Activated naive CD4-positive, alpha-beta T cell (primary cell): ENCODE measurements at places on chromosomes 2 and 18.

DNA sequence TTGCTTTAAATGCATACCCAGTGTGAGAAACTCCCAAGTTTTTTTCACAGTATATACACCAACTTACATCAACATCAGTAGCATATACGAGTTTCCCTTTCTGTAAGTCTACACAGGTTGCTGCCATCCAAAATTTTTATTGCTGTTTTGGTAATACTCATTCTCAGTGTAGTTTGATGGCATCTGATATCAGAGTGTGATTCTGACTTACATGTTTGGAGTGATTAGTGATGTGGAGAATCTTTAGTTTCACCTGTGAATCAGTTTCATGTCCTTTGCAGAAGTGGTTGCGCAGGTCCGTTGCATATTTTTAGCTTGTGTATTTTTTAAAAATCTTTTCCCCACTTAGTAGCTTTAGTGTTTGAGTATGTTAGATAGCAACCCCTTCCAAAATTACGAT, 50.1 kb downstream of the CCDC74A start:
- DNase-seq = no peak

DNA sequence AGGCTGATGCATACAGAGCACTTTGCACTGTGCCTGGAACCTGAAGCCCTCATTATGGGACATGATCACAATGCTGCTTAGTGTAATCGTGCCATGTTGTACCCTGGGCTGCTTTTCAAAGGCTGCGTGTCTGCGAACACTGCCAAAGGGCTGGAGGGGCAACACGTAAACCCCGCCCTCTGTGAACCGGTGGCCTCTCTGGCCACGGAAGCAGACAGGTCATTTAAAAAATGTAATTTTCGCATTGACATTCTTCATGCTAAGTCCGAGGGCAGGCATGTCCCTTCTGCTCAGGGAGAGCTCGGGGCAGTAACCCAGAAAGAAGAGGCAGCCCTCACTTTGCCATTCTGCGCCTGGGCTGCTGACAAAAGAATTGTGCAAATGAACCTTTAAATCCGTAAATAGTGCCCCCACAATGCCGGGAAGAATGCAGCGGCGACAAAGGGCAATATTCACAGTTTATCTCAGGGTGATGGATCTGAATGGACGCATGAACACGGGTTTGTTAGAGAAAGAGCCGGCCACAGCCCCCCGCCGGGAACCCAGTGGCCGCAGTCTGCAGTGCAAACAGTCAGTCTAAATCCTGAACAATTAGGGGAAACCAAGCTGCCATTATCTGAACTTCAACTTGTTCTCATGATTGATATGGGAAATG, 226.1 kb downstream of the MYCN start:
- no peak for DNase-seq

DNA sequence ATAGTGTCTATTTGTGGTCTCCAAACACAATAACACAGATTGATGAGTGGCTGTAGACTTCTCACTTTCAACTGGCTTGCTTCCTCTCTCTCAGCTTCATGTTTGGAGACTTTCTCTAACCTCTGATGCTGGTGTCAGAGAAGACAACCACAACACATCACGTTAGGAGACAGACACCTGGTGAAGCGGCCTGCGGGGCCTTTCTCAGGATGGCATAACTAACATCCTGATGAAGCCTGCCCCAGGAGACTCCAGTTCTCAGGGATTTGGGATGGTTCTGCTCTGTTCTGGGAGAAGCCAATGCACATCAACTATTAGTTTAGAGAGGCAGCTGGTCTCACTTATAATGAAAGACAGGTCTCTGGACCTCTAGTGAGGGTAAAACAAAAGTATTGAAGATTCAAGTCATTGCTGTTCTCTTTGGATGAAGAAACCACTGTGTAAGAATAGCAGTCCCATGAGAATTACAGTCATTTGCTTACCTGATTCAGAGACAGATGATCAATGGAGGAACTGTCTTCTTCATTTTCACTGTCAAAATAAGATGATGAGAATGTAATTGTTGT, 2.0 kb downstream of the IL1A start:
- no peak for DNase-seq

DNA sequence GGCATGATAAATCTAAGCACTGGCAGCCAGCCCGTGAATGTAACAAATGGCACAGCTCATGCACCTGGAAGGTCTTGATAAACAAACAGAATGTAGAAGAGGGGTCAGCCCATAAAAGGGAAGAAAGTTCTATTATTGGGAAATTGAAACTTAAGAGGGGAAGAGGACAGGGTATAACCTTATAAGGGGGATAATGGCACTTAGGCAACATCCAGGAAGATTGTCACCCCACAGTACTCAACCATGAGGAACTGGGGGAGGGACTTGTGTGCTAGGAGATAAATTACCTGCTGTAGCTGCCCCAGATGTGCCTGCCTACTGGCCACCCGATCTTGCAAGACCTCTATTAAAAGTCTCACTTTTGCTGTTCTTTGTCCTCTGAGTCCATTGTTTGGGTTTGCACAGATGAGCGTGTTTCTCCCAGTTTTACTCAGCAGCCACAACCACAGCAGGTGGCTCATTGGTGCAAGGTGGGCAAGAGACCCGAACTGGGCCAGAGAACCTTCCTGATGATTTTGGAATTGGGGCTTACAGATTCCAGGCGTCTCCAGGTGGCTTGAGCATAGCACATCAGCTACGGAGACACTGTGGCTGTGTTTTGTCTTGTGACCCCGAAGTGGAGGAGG, 79.0 kb upstream of the TAF1B start:
- DNase-seq = no peak

- DNase-seq = no peak
Observed at GRCh38 chr2:27831279-27832050, 58.7 kb downstream of the RBKS start.

- DNase-seq = no peak
Observed at GRCh38 chr2:120272763-120273481, 20.3 kb downstream of the RALB start.

DNA sequence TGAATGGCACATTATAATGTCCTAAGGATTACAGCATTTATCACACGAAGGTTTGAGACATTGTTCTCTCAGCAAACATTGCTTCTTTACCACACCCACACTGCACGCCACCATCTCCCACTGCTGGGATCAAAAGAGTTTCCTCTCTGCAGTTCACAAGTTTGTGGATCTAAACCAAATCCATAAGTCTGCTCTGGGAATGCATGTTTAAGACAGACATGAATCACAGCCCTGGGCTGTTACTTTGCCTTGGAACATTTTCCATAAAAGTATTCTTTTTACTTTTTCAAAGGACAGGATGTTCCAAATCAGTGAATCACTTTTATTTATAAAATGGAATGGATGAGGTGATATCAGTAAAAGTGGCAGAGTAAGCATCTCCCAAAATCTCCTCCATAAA, 36.1 kb downstream of the STPG4 start:
- no peak for DNase-seq

DNA sequence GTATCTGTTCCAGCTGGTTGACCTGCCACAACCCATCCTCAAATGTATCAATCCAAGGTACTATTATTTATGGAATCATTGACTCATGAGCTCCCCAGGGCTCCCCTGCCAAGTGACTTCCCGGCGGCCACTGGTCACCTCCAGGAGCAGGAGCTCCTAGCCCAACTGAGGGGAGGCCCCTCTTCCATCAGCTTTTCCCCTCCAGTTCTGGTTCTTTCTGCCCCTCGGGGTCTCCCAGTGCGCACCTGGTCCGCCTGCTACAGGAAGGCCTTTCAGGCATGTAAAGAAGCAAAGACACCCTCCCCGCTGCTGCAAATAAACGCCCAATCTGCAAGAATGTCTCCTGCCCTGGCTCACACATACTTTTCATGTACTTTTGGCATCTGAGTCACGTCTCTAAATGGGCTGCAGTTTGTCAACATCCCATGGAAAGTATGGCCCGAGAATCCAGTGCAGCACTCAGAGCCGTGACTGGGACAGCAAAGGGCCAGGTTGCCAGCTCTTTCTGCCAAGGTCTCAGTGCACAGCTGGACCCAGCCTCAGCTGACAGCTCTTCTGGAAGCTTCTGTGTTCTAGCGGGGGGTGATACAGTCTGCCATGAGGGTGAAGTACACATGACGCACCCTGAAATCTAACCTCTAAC, 41.4 kb downstream of the KLHL29 start:
- DNase-seq = no peak

GRCh38 chr2:47088371-47089082, 66.6 kb downstream of the STPG4 start:
- no peak for DNase-seq

- no peak for DNase-seq
Observed at GRCh38 chr18:35513181-35513936, 15.6 kb upstream of the INO80C start.

- DNase-seq = no peak
Observed at GRCh38 chr2:30380824-30381223, 66.2 kb upstream of the LCLAT1 start.

- DNase-seq = no peak
Observed at GRCh38 chr2:144654523-144654922, 134.6 kb upstream of the ZEB2 start.

DNA sequence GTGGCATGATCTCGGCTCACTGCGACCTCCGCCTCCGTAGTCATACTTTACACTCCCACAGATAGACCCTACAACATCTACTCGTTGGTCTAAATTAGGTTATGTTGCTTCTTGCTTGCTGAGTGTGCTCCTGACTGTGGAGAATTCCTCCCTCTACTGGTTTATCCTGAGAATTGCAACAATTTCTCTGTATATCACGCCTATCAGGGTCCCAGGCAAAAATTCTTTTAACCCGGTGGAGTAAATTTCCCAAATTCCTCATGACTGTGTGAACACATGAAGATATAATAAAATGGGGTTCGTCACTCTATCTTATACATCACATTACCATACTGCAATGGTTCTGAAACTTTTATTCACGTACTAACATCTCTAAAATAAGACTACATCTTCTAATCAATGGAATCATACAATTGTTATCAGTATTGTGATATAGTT, 156.7 kb downstream of the EVA1A start:
- DNase-seq = no peak

DNA sequence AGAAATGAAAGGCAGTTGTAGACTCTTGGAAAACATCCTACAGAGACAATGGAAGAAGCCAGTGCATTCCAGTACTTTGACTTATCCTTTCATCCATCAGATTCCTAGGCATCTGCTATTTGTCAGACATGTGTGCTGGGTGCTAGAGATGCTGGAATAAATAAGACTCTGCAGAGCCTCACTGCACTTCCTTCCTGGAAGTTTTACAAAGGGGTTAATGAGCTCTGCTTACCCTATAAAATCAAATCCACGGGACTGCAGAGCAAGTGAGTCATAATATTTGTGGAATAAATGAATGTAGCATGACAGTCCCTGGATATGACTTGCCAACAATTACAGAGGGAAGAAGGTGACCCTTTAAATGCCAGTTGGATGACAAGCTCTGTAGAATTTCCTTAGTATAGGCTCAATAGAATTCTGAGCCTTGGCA, 52.7 kb upstream of the NPAS2 start:
- no peak for DNase-seq

DNA sequence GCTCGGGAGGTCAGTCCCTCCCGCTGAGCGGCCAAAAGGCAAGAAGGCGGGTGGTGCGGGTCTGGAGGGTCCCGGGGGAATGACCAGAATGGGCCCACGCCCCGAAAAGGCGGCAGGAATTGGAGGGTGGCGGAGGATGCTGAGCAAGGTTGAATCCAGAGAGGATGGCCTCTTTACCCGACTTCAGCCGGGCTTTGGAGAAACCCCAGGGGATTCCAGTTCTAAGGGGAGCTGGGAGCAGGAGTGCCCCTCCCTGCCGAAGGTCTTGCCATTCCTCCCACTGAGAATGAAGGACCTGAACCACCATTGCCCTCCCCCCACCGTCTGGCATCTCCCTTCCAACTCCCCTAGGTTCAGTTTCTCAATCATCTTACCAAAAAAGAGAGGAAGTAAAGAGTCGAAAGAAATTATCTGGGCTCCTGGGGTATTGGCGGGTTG, 38.9 kb upstream of the ATP6V1B1 start:
- no peak for DNase-seq

GRCh38 chr2:172102391-172103359, at the start of gene DLX2:
Gene DLX2 (minus strand): TSS chr2:172102900. CDS start chr2:172102538, 362 bp downstream.
- DNase-seq = no peak

DNA sequence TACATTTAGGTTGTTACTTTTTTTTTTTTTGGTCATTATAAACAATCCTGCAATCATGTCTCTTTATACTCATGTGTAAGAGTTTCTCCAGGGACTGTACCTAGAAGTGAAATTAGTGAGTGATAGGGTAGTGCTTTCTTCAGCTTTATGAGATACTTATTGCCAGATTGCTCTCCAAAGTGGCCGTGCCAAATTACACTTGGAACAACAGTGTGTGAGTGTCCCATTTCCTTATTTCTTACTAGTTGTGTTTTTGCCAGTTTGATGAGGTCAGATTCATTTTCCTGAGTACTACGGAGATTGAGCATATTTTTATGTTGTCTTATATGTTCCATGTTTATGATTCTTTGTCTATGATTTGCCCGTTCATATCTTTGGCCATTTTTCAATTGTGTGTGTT, 39.2 kb downstream of the GALNT1 start:
- DNase-seq = no peak

DNA sequence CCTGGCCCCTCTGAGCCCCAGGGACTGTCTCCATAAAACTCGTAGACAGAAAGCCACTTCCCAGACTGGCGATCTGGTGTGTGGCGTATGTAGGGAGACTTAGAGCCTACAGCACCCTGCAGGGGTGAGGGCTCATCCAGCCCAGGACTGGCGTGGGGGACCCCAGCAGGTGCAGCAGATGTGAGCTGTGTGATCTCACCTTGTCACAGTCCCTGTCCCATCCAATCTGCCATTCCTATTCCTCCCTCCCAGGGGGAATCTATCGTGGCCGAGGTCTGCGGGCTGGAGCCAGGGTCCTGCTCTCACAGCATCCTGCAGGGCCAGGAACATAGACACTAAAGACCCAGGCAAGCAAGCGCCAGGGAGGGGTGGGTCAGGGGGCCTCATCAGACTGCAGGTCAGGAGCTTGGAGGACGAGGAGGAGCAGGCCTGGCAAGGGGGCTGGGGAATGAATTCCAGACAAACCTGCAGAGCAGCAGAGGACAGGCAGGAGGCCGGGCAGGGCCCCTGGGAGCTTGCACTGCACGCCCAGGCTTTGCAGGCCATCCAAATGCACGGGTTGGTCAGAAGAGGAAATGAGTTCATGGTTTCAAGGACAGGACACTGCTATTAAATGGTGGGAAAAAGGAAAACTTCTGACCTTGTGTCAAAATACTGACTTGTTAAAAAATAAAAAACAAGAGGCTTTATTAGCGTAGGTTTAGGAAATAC, 32.5 kb downstream of the HS6ST1 start:
- DNase-seq = no peak

DNA sequence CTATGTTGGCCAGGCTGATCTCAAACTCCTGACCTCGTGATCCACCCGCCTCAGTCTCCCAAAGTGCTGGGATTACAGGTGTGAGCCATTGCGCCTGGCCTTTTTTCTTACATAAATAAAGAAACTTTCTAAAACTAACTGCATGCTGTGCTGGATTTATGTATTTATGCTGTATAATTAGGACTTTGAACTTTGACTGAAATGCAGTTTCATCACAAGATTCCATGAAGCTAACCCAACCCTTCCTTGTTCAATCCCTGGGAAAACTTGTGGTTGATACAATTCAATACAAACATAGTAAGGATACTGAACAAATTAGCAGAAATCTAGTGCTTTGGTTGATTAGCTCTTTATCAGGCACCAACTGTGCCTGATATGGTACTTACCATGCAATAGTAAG, 20.9 kb upstream of the SLC35F5 start:
- no peak for DNase-seq

GRCh38 chr2:111634050-111634794, 249.8 kb downstream of the ANAPC1 start:
- no peak for DNase-seq

GRCh38 chr2:237341872-237342271, 72.1 kb downstream of the COL6A3 start:
- no peak for DNase-seq

- DNase-seq = no peak
Observed at GRCh38 chr2:42835577-42836371, 43.4 kb upstream of the HAAO start.

GRCh38 chr2:26914659-26915310, 55.7 kb upstream of the MAPRE3 start:
- DNase-seq = no peak
